ENCODE measurements at places on chromosomes 13 and 19.

DNA sequence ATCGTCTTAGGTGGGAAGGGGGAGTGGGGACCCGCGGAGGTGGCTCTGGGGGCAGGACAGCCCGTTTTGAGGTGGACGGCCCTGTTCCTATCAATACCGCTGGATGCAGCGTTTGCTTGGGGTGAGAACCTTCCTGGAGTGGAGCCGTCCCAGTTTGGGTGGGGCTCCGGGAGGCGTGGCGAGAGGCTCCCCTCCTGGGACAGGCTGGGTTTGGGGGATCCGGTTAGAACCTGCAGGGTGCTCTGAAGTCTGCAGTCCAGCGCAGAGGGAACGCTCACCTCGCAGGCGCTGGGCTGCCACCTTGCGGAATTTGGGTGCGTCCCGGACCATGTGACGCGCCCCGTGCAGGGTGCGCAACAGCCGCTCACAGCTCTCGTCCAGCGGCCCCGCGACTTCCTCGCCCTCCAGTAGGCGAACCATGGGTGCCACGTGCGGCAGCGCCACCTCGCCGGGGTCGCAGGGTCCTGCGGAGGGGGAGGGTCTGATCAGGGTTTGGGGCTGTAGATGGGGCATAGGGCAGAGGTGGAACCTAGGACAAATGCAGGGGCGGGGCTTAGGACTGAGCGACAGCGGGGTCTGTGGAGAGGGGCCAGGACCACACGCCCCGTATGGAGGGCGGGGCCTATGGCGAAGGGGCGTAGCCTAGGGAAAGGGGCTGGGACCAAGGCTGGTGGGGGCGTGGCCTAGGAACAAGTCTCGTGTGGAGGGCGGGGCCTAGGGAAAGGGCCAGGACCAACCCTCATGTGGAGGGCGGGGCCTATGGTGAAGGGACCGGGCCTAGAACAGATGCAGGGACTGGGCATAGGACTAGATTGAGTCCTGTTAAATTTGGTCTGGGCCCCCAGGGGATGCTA is 13.8 kb downstream of the SH2D3A start:
- DNase-seq, result no peak

- no peak for DNase-seq
These were observed 683.4 kb downstream of the PCDH9 start for GRCh38 chr13:66546534-66547379.

DNA sequence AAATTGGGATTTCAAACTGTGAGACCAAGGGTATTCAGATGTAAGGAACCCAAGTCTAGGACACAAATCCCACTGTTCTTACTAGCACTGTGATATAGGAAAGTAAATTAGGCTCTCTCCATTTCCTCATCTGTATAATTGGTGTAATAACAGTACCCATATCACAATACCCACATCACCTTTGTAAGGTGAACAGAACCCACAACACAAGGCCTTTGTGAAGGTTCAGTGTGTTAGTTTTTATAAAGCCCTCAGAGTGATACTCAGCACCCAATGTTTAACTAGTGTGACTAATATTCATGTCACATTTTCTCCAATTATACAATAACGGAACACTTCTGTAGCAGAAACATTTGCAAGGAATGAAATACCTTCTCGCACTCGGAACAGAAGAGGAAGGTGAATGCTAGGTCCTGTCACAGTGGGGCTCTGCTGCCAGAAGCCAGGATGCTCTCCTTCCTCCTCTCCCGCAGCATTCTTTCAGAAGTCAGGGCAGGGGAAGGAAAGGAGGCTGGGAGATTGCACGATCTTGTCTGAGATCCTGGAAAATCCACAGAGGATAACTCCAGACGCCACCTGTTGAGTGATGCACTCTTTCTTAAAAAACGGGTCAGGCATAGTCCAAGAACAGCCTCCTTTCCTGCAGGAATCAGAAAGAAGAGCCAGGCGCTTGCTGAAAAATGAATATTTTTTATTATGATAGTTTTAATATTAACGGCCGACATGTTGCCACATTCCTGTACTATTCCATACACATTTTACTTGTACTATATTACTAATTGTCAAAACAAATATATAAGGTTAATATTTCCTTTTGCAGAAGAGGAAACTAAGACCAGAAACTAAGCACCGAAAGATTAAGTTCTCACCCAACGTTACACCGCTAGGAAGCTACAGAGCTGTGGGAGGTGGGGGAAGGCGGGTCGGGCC is 762 bp downstream of the ZNF45 start:
- DNase-seq, result peak; percentile 22

DNA sequence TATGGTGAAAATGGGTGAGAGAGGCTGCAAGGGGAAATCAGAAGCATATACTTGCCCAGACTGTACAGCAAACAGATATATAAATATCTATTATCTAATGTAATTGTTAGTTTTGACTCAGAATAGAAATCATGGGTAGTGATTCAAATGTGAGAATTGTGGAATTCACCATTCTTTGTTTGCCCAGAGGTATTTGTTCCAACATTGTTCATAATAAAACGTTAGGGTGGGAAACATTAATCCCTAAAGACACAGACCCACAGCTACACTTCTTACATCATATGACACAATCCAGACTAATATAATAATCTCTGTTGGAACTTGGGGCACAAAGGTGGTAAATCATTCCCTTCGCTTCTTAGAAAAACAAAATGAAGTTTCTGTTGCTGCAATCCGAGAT is 646.5 kb upstream of the SLITRK6 start:
- DNase-seq, result no peak

DNA sequence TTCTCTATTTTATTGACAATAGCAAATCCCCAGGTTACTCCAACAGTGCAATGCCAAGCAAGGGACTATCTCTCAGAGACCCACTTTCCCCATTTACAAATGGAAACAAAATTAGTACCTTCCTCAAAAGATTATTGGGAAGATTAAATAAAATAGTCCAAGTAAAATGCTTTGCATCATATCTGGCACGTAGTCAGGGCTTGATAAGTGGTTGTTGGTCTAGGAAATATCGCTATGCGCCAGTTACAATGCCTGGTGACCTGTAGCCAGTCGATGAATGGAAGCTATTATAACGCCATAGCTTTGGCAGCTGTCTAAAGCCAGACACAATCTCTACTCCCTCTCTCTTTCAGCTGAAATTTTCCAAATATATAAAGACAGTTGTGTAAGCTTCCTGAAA is 220.3 kb downstream of the RAP2A start:
- DNase-seq, result no peak

- no peak for DNase-seq
These were observed 6.5 kb downstream of the FGF22 start for GRCh38 chr19:645912-646778.

GRCh38 chr19:11345122-11345803 is 805 bp downstream of the TMEM205 start:
- DNase-seq, result no peak

- DNase-seq, result no peak
These were observed 4.1 kb downstream of the SLC10A2 start for GRCh38 chr13:103062079-103062478.

DNA sequence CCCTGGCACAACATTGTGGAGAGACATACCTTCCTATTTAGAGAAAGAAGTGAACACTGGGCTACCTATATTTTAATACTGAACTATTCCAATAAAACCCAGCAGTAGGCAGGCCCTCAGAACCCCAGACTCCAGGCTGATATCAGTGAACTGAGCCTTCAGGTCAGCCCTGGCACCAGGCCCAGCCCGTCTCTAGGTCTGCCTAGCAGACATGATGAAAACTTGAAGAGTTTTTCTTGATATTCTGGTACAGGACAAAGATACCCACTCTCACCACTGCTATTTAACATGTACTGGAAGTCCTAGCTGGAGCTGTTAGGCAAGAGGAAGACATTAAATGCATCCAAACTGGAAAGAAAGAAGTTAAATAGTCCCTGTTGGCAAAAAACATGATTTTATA is 396.6 kb upstream of the SPRY2 start:
- DNase-seq, result no peak

DNA sequence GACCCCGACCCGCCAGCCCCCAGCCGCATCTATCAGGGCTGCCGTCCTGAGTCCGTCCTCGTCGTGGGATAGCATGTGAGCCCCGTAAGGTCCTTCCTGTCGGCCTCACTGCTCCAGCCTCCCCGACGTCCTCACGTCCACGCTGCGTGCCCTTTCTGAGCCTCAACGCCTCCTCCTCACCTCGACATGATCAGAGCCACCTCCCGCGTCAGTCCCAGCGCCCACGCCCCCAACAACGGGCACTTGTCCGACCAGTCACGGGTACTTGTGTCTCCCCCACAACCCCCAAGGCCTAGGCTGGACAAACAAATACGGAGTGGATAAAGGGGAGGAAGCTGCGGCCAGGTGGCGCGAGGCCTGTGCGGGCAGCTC is 665 bp downstream of the ZNF497 start:
- peak; percentile 47 for DNase-seq

GRCh38 chr13:42039946-42040729 is 8.3 kb upstream of the DGKH start:
- DNase-seq, result peak; percentile 73
